Kasumi-1 (cell line): ENCODE measurements at places on chromosomes 12 and 14.

DNA sequence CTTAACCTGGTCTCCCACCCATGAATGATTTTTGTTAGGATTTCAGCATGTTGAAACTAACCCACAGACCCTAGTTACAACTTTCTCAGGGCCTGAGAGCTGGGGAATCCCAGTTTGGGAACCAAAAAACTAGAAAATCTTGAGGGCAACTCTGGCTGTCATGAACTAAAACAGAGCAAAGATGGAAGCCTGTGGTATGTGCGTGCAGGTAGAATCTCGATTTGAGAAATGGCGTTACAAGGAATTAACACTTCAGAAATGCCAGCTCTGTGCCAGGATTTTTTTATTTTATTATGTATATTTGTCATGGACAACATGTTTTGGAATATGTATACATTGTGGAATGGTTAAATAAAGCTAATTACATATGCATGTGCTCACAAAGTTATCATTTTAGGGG, 36.4 kb upstream of the BCL2L14 start:
- DNase-seq = no peak

DNA sequence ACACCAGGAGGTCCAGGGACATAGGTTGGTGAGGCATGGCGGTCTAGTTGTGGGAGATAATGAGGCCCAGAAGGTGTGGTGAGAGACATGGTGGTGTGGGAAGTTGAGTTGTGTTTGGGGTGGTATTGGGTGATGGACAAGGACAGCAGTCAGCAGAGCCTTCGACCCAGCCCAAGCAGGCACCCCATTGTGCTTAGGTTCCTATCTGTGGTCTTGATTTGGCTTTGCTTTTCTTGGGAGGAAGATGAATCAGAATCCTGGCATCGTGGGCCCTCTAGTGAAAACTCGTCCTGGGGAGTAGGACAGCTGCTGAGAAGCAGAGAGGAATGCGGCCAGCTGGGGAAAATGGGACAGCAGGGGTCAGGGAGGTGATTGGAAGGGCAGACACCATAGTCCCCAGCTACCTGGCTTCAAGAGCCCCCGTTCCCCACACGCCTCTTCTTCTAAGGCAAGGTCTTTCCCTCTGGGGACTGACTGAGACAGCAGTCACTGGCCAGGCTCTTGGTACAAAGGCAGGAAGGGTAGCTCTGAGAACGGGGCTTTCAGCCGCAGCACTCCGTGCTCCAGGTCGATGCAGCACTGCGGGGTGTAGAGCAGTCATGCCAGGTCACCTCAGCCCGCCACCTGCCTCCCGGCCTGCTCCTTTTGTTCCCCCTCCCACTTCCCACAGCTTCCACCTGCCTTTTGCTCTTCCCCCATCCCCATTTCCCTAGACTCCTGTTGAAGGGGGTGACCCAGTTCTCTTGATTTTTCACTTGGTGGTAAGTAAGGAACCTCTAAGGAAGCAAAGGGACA, 7.9 kb downstream of the NRIP2 start:
- DNase-seq = no peak

DNA sequence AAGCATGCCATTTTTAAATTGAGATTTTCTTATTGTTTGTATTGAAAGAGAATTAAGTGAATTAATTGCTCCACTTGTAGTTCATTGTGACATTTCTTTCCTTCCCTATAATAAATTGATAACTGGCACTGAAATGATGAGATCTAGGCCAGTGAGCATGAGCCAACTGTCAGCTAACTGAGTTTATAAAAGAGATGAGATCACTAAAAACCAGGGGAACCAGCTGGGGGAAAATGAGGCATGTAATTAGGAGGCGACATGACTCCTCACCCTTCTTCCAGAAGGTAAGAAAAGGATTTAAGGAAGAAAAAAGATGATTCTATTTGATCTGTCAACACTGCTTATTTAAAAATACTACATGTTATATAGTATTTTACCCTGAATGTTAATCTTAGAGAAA, 104.5 kb upstream of the DNM1L start:
- no peak for DNase-seq

DNA sequence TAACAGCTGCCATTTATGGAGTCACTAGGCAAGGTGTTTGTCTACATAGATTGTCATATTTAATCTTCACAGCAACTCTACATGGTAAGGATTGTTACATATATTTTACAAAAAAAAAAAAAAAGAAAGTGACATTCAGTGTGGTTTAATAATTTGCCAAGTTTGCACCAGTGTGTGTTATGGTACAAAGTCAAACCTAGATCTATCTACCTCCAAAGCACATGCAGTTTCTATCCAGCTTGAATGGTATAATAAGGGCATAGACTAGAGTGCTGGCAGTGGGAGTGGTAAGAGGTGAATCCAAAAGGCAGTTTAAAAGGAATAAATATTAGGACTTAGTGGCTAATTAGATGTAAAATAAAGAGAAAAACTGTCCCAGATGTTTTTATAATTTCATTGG, 66.2 kb upstream of the PCNX4 start:
- DNase-seq = no peak

- no peak for DNase-seq
Observed at GRCh38 chr12:25712169-25712568, 159.1 kb upstream of the LMNTD1 start.

GRCh38 chr14:42715316-42715715, 1108.6 kb downstream of the LRFN5 start:
- DNase-seq = no peak

DNA sequence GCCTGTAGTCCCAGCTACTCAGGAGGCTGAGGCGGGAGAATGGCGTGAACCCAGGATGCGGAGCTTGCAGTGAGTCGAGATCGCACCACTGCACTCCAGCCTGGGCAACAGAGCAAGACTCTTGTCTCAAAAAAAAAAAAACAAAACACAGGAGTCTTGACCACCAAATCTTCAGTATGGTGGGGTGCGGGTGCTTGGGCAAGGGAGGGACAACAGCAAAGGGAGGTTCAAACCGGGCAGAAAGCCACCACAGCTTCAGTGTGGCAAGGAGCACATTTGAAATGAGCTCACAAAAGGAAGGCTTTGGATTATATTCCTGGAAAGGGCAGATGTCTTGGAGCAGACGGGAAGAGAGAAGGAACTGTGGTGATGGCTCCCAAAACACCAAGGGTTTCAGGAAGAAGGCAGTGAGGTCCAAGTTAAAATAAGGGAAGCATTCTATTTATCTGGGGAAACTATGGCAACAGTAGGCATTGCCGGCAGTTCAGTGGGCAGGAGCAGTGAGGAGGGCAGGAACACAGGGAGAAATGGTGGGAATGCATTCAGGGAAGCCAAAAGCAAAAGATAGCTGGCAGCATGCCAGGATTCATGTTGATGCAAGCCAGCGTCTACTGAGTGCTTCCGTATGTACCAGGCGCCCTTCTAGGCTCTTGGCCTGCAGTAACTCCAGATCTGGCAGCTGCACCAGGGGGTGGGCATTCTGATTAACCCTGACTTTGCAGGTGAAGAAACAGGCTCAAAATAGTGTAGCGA, 51.0 kb upstream of the SRSF5 start:
- peak; percentile 38 for DNase-seq

- no peak for DNase-seq
Observed at GRCh38 chr14:61524211-61524806, 171.0 kb upstream of the HIF1A start.

GRCh38 chr14:104827177-104828055, 26.5 kb downstream of the ZBTB42 start:
- peak; percentile 62 for DNase-seq

- no peak for DNase-seq
Observed at GRCh38 chr12:114679452-114679875, 4.5 kb downstream of the TBX3 start.

GRCh38 chr14:22593189-22593588, 4.2 kb upstream of the DAD1 start:
- DNase-seq = no peak

DNA sequence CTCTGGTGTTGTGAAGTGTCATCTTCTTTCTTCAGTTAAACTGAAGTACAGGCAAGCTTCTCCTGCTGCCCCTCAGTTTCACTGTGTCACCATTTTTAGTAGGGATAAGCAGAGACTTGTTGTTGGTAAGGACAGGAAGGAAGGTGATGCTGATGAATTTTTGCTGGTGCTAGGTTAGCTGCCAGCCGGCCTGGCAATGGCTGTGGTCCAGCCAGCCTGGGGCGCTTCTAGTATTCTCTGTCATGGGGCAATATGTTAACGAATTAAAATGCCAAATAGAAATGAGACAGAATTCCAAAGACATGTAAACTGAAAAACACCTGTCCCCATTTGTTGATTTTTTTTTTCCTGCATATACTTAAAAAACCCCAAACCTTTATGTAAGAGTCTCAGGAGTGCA, 602.9 kb downstream of the DIO2 start:
- DNase-seq = no peak

GRCh38 chr12:114799574-114800487, 115.9 kb upstream of the TBX3 start:
- DNase-seq = no peak

- DNase-seq = peak; percentile 18
Observed at GRCh38 chr14:101843665-101844064, 82.2 kb downstream of the PPP2R5C start.

GRCh38 chr14:71555654-71556559, 376.3 kb upstream of the RGS6 start:
- DNase-seq = no peak

DNA sequence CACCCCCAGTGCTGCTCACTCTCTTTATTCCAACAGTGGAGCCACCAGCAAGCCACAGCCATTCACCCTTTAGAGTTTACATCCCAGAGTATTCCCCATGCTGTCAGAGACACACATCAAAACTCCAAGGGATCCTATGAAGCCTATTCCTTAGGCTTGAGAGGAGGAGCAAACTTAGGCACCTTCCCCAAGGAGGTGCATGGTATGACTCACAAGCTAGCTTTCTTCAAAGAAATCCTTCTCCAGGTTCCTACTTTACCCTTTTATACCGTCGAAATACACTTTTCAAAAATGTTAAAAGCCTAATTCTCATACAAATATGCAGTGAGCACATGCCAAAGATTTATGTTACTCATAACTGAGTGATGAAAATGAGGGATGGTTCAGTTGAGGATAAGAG, 175.4 kb downstream of the ETNK1 start:
- DNase-seq = no peak

DNA sequence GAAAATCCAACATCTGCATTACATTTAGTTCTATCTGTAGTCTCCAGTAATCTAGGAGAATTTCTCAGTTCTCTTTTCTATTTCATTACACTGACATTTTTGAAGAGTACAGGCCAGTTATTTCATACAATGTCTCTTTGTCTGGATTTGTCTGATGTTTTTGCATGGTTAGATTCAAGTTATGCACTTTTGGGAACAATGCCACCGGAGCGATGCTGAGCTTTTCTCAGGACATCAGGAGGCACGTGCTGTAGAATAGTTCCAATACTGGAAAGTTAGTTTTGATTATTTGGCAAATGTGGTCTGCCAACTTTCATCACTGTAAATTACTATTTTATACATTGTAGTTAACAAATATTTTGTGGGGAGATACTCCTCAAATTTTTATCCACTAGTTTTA, 43.1 kb downstream of the ALDH1L2 start:
- DNase-seq = no peak

GRCh38 chr12:6548556-6548955, 7.3 kb downstream of the IFFO1 start:
- no peak for DNase-seq

GRCh38 chr14:89320381-89321000, 96.5 kb downstream of the FOXN3 start:
- DNase-seq = no peak

DNA sequence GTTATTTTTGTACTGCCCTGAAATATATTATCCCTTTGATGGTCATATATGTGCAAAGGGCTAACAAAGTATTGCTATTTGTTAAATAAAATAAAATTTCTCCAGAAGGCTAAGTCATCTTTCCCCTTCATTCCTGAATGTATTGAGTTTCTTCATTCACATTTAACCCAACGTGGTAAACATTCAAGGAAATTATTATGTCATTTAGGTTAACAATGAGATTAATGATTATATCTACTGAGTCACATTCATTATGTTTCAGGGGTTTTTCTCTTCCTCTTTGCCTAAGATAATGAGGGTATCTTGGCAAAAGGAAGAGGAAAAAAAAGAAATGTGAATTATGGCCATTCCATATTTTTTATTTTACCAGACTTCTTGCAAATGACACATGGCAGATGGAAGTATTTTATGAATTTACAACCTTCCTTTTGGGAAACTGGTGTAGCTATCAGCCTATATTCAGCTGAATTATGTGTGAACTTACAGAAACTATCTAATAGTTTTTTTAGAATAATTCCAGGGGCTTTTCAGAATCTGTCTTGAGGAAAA, 27.2 kb downstream of the TSPAN8 start:
- no peak for DNase-seq

- DNase-seq = peak; percentile 29
Observed at GRCh38 chr12:49564686-49565405, 3.1 kb downstream of the MCRS1 start.

DNA sequence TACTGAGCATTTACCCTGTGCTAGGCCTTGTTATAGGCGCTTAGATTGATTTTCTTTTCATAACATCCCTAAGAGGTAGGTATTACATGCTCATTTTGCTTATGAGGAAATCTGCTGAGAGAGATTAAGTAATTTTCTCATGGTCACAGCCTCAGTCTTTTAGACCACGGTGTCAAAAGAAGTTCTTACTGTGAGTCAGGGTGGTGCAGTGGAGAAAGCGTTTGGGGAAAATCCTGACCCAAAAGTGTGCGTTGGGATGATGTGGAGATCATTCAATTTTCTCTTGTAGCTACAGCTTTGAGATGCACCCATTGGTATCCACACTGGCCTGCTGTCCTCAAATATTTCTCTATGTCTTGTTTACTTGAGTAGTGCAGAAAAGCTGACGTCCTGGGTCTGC, 8.2 kb downstream of the ANG start:
- DNase-seq = no peak

GRCh38 chr12:106096376-106096775, 42.4 kb downstream of the NUAK1 start:
- DNase-seq = no peak

DNA sequence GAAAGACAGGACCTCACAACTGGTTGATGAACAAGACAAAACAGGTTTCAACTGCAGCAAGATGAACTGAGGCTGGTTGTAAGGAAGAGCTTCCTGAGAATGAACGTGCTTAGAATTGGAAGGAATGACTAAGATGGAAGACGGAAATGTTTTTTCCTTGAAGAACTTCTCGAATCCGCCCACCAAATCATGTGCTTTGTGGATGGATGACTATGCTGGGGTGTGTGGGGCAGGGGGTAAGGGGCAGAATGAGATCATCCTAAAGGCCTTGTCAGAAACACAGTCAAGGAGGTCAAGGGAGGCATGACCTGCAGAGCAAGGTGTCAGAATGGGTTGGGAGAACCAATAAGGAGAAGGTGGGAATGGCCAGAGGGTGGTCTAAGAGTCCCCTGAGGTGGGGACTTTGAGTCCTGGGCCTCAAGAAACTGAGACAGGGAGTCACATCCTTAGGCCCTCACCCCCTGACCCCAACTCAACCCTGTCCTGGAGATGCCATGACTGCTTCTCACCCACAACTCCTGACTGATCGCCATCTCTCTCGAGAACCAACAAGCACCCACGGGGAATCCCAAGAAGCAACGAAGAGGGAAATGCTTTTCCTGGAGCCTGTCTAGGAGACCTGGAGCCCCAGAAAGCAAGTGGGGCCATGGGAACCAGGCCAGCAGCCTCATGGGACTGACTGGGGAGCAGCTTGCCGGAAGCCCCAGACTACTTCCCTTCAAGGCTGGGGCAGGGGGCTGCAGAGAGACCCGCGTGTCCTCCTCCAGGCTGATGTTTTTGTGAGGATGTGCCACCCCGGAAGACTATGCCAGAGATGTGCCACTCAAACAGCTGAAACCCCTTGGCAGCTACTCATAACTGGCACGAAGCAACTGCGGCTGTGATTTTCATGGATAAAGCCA, 84.0 kb downstream of the ACTN1 start:
- DNase-seq = no peak

GRCh38 chr14:53942970-53943750, 13.5 kb downstream of the BMP4 start:
- DNase-seq = no peak
